ENCODE measurements at places on chromosomes 4 and X. TPM values are rescaled to one million over a fixed set of nuclear protein-coding genes. Genes with fewer than 3 reads are reported as not detected.

Gene FBXL5
- total RNA-seq, result 108 TPM

Gene TEX13C
- not detected for total RNA-seq

Gene CHRNA9
- 0.14 TPM for total RNA-seq

Gene PPP1R2C
- not detected for total RNA-seq

Gene PAGE2B
- total RNA-seq, result 0.28 TPM

Gene AFP
- total RNA-seq, result 0.55 TPM

Gene CNKSR2
- total RNA-seq, result 1.6 TPM
